Activated gamma-delta T cell treated with anti-CD3 and anti-CD28 coated beads, Interleukin-2, amount 50 U/mL, for 16 hours (primary cell): ENCODE measurements at places on chromosomes 5 and 9.

DNA sequence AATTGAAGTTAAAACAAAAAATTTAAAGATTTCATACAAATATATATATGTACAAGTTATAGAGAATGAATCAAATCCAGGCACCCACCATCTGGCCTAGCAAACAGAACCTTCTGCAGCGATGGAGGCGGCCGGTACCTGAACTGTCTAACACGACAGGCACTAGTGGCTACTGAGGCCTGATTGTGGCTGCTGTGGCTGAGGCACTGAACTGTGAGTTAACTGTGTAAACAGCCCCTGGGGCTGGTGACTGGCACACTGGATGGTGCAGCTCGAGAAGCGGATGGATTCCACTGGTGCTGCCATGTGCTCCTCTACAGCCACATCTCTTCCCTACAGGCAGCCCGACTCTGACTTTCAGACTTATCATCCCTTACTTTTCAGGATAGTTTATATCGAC, 82.4 kb downstream of the RAPGEF1 start:
- no peak for DNase-seq

- no peak for DNase-seq
Measured at GRCh38 chr5:73151766-73152410, 21.1 kb upstream of the TMEM174 start.

DNA sequence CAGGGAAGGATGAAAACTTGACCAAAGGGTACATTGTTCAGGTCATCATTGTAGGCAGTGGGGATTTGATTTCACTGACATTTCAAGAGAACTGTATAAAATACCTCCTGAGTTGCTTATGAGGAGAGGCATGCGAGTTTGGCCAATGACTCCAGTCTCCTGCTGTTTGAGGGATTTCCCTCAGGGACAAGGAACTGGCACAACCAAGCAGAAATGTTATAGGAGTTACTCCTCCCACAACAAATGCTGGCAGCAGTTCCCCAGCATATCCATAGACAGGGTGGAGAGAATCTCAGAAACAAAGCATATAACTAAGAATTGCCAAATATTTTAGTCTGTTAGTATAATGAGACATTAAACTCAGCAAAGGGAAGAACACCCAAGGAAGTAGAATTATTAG, 47.2 kb upstream of the FBXL7 start:
- no peak for DNase-seq

- no peak for DNase-seq
Measured at GRCh38 chr5:81773574-81773973, 22.7 kb upstream of the SSBP2 start.

GRCh38 chr9:135701959-135702721, at the start of gene KCNT1:
Gene KCNT1, plus strand, starts transcription at chr9:135702185. Its CDS starts 74 bp downstream, at chr9:135702259.
- peak; percentile 22 for DNase-seq

GRCh38 chr9:14661421-14662059, 31.7 kb downstream of the ZDHHC21 start:
- no peak for DNase-seq

DNA sequence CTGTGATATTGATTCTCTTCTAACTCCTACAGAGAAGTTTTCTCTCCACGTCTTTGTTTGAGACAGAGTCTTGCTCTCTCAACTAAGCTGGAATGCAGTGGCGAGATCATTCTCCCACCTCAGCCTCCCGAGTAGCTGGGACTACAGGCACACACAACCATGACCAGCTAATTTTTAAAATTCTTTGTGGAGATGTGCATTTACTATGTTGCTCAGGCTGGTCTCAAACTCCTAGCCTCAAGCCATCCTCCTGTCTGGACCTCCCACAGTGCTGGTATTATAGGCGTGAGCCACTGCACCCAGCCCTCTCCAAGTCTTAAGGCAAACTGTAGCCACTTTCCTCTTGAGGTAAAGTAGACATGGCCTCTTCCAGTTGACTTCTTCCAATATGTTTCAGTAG, 72.2 kb downstream of the SNX18 start:
- DNase-seq, result no peak

- no peak for DNase-seq
Measured at GRCh38 chr5:27523629-27524028, 485.2 kb upstream of the CDH9 start.

GRCh38 chr9:128787659-128788058, 606 bp downstream of the TBC1D13 start:
- DNase-seq, result no peak

- no peak for DNase-seq
Measured at GRCh38 chr5:169561893-169562292, 21.7 kb upstream of the SPDL1 start.

DNA sequence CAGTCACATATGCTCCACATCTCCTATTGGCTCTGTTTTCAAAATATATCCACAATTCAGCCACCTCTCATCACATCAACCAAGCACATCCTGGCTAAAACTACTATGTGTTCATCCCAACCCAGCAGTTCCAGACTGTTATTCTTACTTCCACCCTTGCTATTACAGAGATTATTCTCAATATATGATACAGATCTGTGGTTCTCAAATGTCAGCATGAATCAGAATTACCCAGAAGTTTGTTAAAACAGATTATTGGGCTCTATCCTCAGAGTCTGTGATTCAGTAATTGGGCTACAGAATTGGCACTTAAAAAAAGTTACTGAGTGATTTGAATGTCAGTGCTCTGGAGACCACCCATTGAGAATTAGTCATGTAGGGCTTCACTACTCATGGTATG, 78.8 kb upstream of the IZUMO3 start:
- no peak for DNase-seq

DNA sequence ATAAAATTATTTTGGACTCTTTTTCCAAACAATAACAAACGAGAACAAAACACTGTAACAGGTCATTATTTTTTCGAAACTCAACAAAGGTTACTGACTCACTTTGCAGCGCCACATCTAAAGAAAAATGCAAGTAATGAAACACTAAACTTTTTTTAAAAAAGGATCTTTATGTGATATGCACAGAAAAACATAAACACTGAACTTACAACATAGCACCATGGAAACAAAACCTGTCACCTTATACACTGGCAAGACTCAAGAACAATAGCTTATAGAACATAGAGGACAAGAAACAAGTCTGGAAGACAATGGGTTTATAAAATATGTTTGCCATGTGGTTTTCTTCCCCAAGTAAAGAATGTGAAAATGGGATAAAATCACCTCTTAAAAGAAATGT, 85.2 kb downstream of the AUH start:
- DNase-seq, result no peak

- no peak for DNase-seq
Measured at GRCh38 chr5:125199968-125200865, 453.8 kb upstream of the ZNF608 start.

DNA sequence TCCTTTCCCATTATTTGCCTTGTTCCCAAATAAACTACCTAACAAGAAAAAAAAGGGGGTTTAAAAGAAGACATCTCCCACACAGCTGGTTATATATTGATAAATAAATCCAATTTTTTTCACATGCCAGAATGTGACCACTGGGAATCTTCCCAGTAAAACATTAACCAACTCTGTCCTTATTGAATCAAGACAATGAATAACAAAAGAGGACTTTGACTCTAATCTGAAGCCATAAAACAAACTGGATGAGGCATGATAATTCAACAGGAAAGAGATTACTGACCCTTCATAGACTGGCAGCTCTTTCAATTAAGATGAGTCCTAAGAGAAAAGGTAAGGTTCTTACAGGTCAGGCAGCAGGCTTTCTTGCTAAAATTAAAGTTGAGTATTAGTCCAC, 165.8 kb upstream of the CDH6 start:
- no peak for DNase-seq

- no peak for DNase-seq
Measured at GRCh38 chr5:151408591-151409230, 38.7 kb upstream of the SLC36A1 start.

- no peak for DNase-seq
Measured at GRCh38 chr5:141871870-141872269, 6.3 kb downstream of the PCDH1 start.

DNA sequence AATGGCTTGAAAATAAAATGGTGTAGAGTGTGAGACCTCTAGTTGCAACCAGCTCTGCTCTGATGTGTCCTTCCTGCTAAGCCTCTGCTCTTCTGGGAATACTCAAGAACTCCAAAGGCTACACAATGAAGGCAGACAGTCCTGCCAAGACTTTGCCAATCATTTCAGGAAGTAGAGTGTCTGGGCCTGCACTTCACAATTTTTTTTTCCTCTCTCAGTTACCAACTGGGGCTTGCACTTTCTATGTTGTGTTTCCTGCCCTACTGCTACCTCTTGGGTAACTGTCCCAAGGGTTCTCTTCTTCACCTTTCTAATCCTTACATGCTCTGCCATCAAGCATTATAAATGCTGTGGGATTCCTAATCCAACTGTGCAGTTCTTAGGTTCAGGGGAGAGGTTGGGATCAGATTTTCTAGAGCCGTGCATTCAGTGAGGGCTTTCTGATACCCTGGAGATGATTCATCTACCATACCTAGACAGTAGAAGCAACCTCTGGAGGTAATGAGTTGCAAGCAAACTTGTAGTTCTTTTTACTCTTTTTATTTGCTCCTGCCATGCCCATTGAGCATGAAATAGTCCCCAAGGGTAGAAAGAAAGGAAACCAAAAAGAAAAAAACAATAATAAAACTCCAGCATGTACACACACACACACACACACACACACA, 365.9 kb downstream of the MLLT3 start:
- no peak for DNase-seq

DNA sequence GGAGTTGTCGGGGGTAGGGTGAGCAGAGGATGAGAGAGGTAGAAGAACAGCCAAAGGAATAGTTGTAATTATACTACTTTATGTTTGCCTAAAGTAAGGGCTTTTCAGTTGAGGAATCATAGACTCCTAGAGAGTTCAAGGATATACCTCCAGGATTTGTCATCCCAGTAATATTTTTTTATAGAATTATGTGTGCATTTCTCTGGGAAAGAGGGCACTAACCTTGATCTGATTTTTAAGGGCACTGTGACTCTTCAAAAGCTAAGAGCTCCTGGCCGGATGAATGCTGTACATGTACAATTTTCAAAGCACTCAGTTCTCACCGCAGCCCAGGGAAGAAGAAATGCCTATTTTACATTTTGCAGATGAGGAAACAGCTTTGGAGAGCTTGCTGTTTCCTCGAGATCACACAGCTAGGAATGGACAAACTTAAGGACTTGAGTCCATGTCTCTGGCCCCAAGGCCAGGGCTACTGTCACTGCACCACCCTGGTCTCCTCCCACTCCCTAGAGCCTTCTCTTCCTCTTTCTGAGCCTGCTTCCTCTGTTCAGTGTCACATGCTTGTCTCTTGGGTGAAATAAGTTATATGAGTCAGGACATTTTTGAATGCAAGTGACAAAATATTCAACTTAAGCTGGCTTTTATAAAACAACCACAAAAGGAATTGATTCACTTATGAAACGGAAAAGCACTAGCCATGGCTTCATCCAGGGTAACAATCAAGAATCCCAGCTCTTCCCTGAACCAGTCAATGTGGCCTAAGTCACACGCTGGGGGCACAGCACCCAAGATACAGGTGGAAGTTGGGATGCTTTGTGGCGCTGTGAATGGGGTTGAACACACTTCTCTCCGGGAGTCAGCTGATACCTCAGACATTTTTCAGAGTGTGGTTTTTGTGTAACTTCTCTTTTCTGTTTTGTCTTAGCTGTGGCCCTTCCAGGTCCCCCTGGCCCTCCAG, 45.7 kb upstream of the TGFBR1 start:
- DNase-seq, result no peak

GRCh38 chr5:79846198-79846521, 144.9 kb downstream of the MTX3 start:
- no peak for DNase-seq

DNA sequence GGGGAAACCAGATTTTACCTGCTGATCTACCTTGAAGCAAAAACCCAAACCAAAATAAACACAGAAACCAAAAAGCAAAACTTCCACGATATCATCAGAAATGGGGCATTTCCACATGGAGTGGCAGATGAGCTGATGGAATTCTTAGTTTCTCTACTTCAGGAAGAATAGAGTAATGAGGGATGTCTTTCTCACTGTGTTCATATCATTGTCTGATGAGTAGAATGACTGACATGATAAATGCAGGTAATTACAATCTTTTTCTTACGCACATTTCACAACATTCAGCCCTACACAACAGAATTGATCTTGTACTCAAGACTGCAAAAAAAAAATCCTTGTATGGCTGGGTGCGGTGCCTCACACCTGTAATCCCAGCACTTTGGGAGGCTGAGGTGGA, 23.2 kb upstream of the ANKH start:
- no peak for DNase-seq

- DNase-seq, result no peak
Measured at GRCh38 chr9:27548055-27548741, 18.6 kb upstream of the MOB3B start.

- DNase-seq, result no peak
Measured at GRCh38 chr9:128808543-128808942, 9.8 kb upstream of the ENDOG start.

DNA sequence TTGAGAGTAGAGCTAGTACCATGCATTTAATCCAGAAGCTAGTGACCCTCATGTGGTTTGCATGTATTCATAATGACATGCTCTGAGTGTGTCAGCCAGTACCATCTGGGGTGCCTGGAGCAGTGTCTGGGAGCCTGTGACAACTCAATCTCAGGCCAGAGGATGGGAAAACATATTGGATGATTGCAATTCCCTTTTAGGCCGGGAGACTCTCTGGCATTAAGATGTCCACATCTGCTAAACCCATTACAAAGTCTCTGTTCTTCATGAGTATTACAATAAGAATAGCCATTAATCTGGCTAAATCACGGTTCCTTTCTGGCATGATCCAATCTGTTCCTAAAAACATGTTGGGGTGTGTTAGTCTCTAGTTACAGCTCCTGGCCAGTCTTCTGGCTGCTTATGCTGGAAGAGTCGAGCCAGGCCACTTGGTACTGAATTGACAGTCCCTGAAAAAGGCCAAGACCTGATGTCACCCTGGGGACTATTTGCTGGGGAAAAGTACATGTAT, 475.7 kb downstream of the ENC1 start:
- DNase-seq, result no peak

GRCh38 chr9:71333321-71333720, 211.9 kb upstream of the TRPM3 start:
- no peak for DNase-seq
